AG04449 (cell line): ENCODE measurements at places on chromosomes 13 and 19.

- no peak for DNase-seq
Observed at GRCh38 chr13:71148396-71148795, 718.6 kb downstream of the DACH1 start.

- no peak for DNase-seq
Observed at GRCh38 chr13:109868578-109869311, 82.4 kb upstream of the IRS2 start.

DNA sequence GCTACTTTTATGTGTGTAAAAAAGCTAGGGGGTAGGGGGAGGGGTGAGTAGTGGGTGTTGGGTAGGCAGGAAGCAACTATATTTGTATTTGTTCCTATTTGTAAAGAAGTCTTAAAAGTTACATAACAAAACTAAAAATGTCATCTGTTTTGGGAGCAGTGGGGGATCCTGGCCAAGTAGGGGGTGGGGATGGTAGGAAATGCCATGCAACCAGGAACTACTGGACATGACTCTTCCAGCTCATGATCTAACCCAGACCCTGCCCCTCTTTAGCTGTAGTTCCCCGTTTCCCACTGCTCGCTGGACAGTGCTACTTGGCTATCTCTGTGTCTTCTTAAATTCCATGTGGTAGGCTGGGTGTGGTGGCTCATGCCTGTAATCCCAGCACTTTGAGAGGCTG lies 3.2 kb downstream of the GTF3A start:
- no peak for DNase-seq

DNA sequence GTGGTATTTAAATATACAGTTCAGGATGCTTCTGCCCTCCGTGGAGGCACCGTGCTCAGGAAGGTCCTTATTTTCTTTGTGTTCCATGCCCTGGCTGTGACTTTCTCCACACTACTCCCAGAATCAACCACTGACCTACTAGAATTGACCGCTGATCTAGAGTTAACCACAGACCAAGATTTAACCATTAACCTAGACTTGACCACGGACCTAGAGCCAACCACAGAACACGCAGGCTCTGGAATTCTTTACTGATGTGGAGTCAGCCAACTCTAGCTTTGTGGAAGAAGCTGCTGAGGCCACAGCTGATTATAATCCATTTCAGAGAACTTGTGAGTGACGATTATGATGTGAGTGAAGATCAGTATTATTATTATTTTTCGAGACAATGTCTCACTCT lies 18.0 kb downstream of the GTF2F2 start:
- DNase-seq: no peak

DNA sequence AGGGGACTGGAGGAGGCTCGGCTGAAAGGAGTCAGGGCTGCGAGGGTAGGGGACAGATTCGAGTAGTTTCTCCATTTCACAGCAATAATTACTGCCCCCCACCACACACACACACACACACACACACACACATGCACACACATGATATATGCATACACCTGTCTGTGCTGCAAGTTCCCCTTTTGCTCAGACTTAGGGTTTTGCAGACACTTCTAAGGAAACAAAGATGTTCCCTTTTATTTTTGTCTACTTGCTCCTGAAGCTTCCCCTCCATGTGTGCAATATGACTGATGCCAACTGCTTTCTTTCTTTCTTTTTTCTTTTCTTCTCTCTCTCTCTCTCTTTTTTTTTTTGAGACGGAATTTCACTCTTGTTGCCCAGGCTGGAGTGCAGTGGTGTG lies 13.4 kb downstream of the MBD3L2B start:
- no peak for DNase-seq

GRCh38 chr19:4012975-4013634 lies 5.6 kb downstream of the PIAS4 start:
- DNase-seq: no peak

DNA sequence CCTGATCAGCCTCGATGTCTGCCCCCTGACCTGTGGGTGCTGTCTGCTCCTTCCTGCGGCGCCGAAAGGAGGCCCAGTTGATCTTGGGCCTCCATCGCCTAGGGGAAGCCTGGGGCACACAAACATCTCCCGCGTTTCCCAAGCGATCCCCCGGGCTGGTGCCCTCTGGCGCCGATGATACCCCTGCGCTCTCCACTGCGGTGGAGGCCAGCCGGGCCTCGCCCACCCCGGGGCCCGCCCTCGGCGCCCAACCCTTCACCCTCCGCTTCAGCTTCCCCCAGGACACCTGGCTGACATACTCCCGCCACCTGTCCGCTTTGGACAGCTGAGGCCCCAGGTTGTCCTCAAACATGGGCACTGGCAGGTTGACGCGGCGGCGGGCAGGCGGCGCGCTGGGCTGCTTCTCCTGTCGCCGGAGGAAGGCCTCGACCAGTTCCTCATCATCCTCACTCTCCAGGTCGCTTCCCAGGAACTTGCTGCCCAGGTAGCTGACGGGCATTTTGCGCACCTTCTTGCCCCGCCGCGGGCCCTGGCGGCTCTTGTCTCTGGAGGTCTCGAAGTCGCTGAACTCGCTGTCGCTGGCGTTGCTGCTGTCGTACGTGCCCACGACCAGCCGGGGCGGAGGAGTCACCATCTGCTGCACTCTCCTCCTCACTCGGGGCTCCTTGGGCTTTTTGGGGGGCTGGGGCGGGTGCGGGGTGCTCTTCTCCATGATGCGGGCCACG lies 1.3 kb downstream of the CCDC8 start:
- DNase-seq: no peak

- peak; percentile 93 for DNase-seq
Observed at GRCh38 chr13:28574617-28575142, 79.8 kb upstream of the FLT1 start.

- DNase-seq: no peak
Observed at GRCh38 chr13:82011355-82011754, 1670.4 kb upstream of the SPRY2 start.

GRCh38 chr13:104289400-104289799 lies 1223.2 kb upstream of the SLC10A2 start:
- DNase-seq: no peak

DNA sequence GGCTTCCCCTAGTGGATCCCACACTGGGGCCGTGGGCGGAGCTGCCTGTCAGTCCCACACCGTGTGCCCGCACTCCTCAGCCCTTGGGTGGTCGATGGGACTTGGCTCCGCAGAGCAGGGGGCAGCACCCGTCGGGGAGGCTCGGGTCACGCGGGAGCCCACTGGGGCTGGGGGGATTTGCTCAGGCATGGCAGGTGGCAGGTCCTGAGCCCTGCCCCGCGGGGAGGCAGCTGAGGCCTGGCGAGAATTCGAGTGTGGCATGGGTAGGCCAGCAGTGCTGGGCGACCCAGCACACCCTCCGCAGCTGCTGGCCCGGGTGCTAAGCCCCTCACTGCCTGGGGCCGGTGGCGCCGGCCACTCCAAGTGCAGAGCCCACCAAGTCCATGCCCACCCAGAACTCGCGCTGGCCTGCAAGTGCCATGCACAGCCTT lies 481.7 kb upstream of the PRR20A start:
- DNase-seq: no peak

DNA sequence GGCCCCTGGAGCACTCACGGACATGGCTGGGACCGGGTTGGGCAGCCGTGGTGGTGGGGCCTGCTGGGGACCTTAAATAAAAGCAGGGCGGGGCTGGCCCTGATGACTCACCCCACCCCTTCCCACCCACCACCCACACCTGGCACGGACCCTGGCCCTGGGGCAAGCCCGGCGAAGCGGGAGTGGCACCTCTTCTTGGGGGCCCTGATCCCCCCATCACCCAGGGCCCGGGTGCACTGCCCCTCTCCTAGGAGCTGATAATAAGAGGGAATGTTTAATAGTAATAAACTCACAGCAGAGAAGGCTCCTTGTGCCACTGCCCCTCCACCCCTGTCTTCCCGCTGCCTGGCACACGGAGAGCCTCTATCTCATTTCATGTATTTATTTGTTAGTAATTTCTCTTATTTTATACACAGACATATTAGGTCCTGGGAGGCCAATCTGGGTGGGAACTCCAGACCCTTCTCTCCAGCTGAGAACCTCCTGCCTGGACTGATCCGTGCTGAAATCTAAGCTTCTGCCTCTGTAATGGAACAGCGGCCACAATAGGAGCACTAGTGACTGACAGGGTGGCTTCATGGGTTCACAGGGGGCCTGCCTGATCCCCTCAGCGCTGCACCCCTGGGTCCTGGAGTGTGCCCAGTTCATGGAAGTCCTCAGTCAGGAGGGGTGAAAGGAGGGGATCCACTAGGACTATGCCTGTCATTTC lies at the start of gene LGALS7:
Gene LGALS7 (minus strand): TSS at position 49 of the 709 bp plus-strand sequence. CDS start 25 bp downstream, at position 24.
- no peak for DNase-seq

DNA sequence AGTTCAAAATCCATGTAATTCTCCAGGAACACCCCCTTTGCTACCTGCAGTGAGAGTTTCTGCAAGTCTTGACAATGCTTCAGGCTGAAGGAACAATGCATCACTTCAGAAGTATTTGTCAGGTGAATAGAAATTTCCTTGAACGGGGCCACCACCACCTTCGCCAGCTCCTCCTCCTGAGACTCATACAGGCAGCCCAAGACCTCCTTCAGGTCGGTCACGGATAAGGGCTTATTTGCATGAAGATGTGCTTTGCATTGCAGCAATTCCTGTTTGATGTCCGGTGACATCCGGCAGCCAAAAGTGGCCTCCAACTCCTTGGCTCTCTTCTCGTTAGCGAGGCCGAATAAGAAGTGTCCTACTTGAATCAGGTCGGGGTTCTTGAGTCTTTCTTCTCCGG lies 8.4 kb downstream of the NLRP7 start:
- DNase-seq: no peak

- DNase-seq: peak; percentile 19
Observed at GRCh38 chr19:2391118-2391725, 31.2 kb downstream of the TMPRSS9 start.

GRCh38 chr13:32001154-32001768 lies 30.3 kb upstream of the FRY start:
- DNase-seq: no peak

DNA sequence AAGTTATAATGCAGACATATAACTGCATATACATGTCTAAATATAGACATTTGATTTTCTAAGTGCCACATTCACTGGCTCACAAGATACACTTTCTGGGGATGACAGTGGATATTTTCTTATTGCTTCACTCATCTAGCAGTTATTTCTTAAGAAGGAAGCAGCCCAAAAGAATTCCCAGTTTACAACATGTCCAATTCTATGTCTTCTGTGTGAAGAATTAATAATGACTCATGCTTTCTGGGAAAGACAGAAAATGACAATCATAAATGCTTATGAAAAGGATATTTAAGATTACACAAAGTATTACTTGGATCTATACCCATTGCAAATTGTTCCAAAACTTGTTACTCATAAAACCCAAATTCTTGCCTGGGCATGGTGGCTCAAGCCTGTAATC lies 543.4 kb downstream of the SUCLA2 start:
- peak; percentile 67 for DNase-seq

GRCh38 chr13:64272681-64273080 lies 2857.0 kb upstream of the PCDH20 start:
- DNase-seq: no peak

- no peak for DNase-seq
Observed at GRCh38 chr13:92473765-92474475, 752.7 kb upstream of the GPC6 start.

GRCh38 chr19:17113127-17113785 lies 37.7 kb downstream of the MYO9B start:
- DNase-seq: no peak

GRCh38 chr19:21680026-21680425 lies 87.4 kb downstream of the ZNF100 start:
- DNase-seq: no peak

GRCh38 chr13:38419312-38419873 lies 69.7 kb downstream of the UFM1 start:
- no peak for DNase-seq

DNA sequence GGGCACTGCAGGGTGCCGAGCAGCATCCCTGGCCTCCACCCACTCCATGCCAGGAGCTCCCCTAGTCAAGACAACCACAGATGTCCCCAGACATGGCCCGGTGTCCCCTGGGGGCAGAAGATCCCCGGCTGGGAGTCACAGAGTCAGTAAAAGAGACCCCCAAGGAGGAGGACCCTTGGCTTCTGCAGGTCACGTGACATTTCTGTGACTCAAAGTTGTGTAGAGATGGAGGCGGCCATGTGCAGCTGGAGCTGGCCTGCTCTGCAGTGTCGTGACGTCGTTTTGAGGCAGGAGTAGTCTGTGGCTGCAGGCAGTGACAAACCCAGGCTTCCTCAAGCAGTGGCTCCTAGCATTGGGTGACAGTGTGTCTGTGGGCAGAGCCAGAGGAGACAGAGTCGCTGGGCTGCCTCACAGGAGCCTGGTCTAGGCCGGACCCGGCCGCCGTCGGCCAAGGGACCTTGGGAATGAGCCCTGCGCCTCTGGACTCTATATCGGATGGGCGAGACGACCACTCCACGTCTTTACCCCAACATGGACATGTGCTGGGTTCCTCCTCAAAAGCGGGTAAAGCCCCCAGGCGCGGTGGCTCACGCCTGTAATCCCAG lies 7.7 kb upstream of the DIRAS1 start:
- no peak for DNase-seq

DNA sequence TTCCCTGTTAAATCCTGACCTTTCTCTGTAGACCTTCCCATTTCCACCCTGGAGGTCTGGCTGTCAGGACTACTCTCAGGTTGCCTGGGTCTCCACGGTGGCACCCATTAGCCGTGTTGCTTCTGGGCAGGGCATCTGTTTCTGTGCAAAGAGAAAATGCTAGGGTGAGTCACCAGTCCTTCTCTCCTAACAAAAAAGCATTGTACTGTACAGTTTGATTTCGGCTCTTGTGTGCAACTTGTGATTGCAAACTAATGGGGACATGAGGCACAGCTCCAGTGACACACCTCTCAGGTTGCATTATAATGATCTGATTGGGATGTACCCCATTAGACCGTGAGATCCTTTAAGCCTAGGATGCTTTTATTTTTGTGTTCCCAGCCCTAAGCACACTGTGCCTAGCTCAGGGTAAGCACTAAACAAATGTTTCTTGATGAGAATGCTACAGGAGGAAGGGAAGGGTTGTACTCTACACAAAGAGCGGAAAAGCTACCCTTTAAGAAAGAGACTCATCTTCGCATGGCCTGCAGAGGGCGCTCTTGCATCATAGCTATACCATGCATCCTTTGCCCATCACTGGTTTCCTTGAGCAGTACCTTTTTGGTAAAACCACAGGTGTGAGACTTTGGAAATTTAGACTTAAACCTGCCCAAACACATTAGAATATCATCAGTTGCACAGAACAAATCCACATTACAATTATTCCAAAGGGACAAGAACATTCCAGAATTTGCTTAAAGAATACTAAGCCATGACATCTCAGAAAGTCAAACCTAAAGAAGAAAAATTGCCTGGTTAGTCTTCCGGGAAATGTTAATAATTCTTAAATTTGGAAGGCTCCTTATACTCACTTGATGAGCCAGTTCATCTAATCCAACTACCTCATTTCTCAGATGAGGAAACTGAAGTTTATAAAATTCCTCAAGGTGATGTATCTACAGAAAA lies 20.3 kb upstream of the TRIM13 start:
- DNase-seq: no peak

GRCh38 chr13:92769046-92769445 lies 457.6 kb upstream of the GPC6 start:
- DNase-seq: no peak

DNA sequence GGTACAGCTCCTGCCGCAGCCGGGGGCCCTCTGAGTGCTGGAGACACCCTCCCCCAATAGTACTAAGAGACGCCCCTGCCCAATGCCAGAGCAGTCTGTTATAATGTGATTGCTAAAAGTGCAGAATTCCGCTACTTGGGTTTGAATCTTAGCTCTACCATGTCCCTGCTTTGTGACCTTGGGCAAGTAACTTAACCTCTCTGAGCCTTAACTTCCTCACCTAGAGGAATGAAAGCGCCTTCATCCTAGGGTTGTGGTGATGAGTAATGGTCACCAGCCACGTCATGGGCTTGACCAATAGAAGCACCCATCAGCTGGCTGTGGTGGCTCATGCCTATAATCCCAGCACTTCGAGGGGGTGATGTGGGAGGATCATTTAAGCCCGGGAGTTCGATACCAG lies 6.5 kb downstream of the PLEKHG2 start:
- no peak for DNase-seq
